T-cell (primary cell): ENCODE measurements at places on chromosomes 12 and 14.

GRCh38 chr12:79658221-79658620 is 32.5 kb downstream of the PAWR start:
- no peaks in the 10 kb centered on the region for H3K4me1 ChIP-seq
- H3K4me3 ChIP-seq: no peak overlapping the region
- no peaks in the 10 kb centered on the region for H3K36me3 ChIP-seq
- H3K27ac ChIP-seq: no peak overlapping the region
- no peak for DNase-seq
- no peaks in the 10 kb centered on the region for H3K27me3 ChIP-seq

DNA sequence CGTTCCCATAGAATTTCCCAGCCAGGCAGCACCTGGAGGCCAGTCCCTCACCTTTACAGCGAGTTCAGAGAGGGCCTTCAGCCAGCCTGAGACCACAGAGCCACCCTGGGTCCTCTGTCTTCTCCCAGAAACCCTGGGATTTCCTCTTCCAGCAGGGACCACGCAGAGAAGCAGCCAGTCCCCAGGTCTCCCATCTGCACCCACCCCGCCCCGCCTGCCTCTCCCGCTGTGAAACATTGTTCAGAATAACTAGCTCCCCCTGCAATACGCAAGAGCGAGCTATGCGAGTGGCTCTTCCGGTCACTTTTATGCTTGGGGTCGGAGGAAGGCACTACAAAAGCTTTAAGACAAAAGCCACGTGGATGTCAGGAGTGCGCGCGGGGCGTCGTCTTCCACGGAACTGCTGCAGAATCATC is 77.8 kb downstream of the SERPINA3 start:
- no peak overlapping the region for H3K4me3 ChIP-seq
- H3K27me3 ChIP-seq: peaks cover 20% of the 10 kb centered on the region
- H3K4me1 ChIP-seq: no peaks in the 10 kb centered on the region
- no peaks in the 10 kb centered on the region for H3K36me3 ChIP-seq
- H3K27ac ChIP-seq: no peak overlapping the region

DNA sequence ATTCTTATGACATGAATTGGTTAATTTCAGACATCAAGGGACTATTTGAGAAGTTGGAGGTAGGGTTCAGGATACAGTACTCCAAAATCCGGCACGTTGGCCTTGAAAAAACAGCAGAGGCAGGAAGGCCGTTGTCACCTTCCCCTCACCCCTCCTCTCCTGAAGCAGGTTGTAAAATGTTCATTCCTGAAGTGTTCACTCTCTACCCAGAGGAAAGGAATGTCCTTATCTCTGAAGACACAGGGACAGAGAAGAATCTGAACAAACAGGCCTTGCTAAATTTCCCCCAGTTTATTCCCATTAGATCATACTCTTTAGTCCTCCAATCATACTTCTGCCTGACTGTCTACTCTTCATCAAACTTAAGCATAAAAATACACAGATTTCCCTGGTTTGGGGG is 313.6 kb downstream of the ZFP36L1 start:
- H3K4me1 ChIP-seq: peaks cover 23% of the 10 kb centered on the region
- H3K36me3 ChIP-seq: no peaks in the 10 kb centered on the region
- no peak for DNase-seq
- H3K27me3 ChIP-seq: no peaks in the 10 kb centered on the region

DNA sequence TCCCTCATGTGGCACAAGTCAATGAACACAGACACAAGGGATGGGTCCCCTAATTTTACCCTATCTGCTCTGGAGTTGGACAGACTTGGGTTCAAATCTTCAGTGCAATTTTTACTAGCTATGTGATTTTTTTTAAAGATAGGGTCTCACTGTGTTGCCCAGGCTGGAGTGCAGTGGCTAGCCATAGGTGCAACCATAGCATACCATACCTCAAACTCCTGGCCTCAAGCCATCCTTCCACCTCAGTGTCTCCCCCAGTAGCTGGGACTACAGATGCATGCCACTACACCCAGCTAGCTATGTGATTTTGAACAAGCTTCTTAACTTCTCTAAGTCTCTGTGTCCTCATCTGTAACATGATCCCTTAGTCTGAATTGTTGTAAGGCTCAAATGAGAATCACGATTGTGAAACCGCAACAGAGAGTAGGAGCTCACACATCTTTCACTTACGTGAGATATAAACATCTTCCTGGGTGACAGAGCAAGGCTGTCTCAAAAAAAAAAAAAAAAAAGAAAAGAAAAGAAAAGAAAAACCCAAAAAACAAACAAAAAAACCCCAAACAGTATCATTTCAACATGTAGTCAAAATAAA is 4.7 kb downstream of the CALCOCO1 start:
- peaks cover 22% of the 10 kb centered on the region for H3K4me1 ChIP-seq
- peaks cover 11% of the 10 kb centered on the region for H3K36me3 ChIP-seq
- no peak for DNase-seq
- no peak overlapping the region for H3K4me3 ChIP-seq

GRCh38 chr12:103387385-103387784 is 108.4 kb downstream of the C12orf42 start:
- H3K4me1 ChIP-seq: no peaks in the 10 kb centered on the region
- H3K4me3 ChIP-seq: no peak overlapping the region
- no peak for DNase-seq
- no peaks in the 10 kb centered on the region for H3K27me3 ChIP-seq
- no peak overlapping the region for H3K27ac ChIP-seq
- H3K36me3 ChIP-seq: no peaks in the 10 kb centered on the region
